GM12864 (cell line): ENCODE measurements at places on chromosomes 7 and 10.

DNA sequence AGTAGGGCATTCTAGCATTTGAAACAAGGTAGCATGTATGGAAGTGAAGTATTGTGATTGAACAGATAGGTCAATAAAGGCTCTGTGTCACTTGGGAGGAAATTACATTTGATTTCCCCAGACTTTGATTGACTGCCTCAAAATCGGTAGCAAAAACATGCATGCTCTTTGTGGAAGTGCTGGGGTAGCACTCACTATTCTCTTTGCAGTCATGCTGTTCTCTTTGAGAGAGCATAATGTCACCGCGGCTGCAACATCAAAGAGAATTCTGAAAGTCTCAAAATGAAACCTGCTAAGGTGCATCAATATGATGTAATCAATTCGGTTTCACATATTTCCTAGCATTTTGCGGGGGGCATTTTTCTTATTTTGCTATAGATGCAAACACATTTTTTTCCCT, 64.2 kb downstream of the ARMC3 start:
- peak; percentile 13 for DNase-seq

- no peak for DNase-seq
Observed at GRCh38 chr7:128941946-128942526, 4.3 kb downstream of the IRF5 start.

DNA sequence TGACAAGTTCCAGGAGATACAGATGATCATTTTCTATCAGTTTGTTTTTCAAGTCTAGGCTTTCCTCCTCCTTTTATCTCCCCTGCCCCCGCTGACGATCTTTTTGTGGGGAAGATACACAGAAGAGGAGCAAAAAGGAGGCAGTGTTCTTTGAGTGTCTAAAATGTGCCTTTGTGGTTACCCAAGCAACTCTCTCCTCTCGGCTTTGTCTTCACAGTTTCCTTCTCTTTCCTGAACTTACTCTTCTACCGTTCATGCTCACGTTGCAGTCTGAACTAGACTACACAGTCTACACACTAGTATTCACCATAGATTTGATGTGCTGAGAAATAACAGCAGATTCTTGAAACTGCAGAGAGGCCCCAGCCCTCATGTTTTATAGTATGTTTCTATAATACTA, 23.6 kb downstream of the CEP41 start:
- DNase-seq, result no peak

- DNase-seq, result no peak
Observed at GRCh38 chr7:29350351-29350750, 155.8 kb downstream of the CHN2 start.

DNA sequence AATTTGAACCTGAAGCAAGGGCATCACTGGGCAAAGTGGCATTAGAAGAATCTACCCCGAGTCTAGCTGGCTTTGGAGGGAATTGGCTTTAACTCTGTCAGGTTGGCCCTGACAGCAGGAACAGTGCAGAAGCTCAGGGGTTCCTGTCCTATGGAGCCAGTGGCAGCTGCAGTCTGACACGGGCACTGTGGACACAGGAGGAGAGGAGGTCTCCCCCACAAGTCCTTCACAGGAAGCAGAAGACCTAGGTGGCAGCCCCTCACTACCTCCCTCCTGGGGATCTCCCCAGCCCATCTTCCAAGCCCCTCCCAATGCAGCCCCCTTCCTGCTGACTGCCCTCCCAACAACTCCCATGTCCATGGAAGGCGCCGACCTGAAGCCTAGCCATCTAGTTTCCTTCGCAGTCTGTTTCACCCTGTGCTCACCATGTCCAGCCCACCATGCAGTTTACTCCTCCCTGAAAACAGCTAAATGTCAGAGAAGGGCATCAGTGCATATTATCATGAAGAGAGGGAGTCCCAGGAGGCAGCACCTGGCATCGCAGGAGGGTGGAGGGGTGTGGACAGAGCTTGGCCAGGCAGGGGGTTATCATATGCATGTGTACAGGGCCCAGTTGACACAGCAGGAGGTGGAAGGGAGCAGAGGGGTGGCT, 17.9 kb upstream of the GDF10 start:
- no peak for DNase-seq

DNA sequence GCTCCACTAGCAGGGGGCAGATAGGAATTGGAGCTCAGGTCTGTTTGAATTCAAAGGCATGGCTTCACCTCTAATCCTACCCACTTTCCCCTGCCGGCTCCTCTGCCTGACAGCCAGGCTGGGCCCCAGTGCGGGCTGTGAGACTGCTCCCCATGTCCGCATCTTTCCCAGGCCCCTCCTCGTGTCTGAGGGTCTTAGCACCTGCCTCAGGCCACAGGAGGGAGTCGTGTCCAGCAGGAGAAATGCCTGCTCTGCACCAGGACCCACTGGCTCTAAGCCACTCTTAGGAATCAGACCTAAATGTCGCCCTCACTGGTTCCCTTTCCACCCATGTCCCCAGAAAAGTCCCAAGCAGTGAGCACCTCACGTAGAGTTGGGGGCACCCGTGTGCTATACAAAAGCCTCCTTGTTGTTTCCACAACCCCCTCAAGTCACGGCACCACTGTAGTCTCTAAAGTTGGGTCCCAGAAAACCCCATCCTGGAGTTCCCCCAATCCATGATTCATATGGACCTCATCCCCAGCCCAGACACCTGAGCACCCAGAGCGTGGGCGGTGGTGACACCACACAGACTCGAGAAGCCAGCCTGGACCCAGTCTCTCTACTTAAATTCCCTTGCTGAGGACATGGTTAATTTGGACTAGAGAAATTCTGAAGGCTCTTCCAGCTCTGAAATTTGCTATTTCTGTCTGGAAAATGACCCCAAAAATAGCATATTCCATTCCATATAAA, 466.4 kb upstream of the ZMIZ1 start:
- DNase-seq, result no peak

DNA sequence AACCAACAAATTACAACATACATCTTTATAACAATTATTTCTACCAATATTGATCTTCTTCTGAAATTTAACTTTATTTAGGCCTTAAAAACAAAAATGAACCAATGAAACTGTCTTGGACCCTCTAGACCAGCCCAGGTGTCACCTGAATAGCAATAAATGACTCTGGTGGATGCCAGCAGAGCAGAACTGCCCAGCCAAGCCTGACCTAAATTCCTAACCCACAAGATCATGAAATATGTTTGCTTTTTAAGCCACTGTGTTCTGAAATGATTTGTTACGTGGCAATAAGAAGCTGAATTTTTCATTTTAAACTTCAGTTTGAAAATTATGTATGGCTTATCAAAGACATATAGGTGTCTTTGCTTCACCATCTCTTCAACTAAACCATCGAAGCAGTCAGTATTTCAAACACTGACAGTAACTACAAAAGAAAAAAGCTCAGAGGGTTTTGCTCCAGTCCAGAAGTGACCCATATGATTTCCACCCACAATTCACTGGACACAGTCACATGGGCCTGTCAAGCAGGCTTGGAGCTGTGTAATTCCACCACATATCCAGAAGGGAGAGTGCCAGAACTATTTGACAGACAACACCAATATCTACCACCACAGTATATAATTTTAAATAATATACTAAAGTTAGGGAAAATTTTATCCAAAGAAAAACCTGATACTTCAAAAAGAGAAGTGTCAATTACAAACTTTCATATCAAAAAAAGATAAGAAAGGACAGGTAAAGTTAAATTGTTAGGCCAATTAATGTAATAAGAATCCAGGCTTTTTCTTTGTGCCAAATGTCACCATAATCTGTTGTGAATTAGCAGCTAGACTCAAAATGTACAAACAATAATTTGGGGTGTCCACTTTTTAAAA, 94.5 kb downstream of the KMT2C start:
- no peak for DNase-seq

DNA sequence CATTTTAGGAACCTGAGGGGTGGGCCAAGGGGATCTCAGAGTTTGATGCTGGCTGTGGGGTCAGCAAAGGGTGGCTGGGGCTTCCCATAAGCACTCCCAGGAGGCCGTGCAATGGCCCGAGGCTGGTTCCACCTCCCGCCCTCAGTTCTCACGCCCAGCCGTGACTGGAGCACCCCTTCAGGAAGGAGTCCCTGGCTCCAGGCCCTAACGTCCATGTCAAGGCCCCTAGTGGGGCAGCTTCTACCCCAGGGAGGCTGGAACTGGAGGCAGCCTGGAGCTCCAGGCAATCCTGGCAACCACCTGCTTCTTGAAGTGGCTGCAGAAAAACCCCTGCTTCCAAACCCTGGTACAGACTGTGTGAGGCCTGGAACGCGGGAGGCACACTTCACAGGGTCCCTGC, 165.5 kb downstream of the DIP2C start:
- no peak for DNase-seq

- DNase-seq, result no peak
Observed at GRCh38 chr7:43725251-43725650, 4.1 kb downstream of the COA1 start.

GRCh38 chr7:66602159-66602558, 26.5 kb upstream of the KCTD7 start:
- no peak for DNase-seq

GRCh38 chr10:117622471-117623184, 80.1 kb downstream of the EMX2 start:
- DNase-seq, result no peak

DNA sequence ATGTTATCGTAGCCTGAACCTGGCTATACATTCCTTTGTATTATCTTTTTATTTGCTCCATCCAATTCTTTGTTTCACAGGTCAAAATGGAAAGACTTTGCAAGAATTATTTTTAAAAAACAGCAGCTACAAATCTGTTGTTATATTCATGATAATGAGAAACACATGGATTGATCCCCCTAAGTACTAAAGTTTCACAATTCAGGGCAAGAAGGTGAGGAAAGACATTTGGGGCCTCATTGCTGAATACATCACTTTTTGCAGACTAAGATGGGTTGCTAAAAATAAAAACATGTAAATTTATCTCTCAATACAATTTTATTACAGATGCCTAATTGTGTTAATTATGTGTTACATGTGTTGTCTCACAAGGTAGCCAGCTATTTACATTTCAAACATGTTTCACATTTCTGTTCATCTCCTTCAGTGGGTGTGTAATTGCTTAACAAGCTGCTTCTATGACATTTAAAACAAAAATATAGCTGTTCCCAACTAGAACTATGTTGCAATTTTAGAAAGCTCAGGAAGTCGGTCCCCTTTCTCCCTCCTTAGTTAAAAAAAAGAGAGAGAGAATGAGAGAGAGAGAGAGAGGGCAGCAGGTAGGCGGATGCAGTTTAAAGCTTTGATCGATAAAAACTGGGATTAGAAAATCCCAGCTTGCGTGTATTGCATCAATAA, 606.3 kb upstream of the FZD8 start:
- no peak for DNase-seq

DNA sequence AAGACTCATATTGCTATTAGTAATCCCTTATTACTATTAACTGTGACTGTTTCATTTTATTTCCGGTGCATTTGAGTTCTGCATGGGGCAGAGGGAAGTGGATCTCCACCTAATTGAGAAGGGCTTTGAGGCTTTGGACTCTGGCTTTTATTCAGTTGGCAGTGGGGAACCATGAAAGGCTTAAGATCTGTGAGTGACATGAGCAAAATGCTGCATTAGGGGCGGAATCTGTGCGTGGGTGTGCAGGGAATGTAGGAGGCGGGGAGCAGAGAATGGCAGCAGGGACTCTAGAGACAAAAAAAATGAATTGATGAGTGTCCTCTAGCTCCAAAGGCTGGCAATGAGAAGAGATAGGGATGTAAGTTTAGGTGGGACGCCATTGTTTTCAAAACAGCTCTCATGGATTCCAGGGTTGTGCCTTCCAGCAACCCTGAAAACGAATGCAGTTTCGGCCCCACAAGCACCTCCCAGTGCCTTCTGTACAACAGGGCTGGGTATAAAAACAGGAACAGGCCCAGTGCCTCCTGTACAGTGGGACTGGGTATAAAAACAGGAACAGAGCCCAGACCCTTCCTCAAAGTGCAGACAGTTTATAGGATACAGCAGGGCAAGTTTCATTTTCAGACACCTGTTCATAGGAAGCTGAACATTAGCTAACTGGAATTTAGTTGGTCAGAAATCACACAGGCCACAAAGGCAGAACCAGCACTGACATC, 663.3 kb upstream of the FOXK1 start:
- no peak for DNase-seq

DNA sequence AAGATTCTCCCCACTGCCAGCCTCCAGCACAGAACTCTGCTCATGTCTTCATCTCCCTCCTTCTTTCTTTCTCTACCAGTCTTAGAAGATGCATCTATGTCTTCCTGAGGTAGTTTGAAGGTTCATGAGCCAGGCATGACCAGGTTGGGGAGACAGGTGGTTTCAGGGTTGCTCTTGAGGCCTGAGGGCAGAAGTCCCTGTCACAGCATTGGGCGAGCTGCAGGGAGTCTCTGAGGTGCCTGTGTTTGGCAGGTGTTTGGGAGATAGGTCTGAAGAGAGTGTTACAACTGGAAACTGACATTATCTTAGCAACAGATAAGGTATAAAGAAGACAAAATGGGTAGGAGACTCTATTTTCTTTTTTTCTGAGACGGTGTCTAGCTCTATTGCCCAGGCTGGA, 18.7 kb downstream of the PRSS2 start:
- no peak for DNase-seq

DNA sequence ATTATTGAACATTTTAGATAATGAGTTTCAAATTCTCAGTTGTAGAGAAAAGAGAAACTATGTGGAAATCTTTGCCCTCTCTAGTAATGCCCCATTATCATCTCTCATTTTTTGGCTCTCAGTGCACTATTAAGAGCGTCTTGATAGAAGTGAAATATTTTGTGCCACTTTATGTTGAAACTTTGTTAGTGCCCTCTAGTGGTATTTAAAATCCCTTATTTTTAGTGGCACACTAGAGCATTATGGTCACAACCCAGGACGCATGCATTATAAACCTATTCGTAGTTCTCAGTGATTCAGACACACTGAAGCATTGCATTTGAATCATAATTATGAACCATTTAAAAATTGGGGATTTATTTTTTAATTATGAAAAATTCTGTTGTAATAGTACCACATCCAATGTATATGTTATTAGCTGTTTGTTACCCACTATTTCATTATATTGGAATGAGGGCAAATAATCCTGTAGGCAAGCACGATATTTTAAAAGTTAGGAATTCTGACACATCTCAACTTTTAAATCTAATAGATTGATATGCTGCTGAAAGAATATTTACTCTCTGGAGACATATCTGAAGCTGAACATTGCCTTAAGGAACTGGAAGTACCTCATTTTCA, 21.9 kb downstream of the PDCD4 start:
- no peak for DNase-seq

DNA sequence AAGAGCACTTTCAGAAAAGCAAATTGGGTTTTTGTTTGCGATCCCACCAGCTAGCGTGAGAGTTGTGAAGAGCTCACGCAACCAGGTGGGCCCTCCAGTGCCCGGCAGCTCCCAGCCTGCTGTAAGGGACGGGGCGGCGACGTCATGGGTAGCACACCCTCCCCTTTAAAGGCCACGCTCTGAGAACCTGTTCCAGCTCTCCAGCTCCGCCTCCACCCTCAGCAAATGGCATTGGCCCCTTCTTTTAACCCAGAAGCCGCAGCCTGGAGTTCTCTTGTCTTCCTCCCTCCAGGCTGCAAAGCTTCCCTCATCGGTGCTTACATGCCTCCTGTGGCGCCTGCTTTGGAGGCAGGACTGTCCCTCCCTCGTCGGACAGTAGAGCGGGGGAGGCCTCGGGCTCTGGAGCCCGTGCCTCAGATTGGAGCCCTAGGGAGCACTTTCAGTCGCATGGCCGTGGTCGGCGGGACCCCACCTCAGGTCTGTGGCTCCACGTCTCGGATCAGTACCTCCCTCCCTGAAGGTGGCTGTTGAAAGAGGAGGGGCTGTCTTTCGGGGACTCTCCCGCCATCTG, 32.9 kb downstream of the WIPI2 start:
- no peak for DNase-seq

- DNase-seq, result no peak
Observed at GRCh38 chr7:99127636-99128035, 16.3 kb downstream of the SMURF1 start.
